ENCODE measurements at places on chromosomes 2 and 18.

DNA sequence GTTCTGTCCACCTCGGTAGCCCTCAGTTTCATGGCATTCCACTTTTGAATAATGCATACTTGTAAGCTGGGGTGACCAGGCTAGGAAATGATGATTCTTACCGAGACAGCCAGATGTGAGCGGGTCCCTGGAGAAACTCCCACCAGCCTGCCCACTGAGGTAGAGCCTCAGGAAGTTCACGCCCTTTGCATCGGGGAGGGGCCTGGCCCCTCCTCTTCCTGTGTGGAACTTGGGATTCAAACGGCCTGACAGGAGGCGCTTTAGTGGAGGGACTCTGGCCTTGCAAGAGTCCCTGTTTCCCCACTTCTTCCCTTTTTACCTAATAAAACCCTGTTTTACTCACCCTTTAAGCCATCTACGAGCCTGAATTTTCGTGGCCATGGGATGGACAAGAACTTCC, 44.6 kb downstream of the MRO start:
- no peak for DNase-seq

- DNase-seq, result no peak
Observed at GRCh38 chr2:232420463-232421188, 14.0 kb downstream of the ALPG start.

DNA sequence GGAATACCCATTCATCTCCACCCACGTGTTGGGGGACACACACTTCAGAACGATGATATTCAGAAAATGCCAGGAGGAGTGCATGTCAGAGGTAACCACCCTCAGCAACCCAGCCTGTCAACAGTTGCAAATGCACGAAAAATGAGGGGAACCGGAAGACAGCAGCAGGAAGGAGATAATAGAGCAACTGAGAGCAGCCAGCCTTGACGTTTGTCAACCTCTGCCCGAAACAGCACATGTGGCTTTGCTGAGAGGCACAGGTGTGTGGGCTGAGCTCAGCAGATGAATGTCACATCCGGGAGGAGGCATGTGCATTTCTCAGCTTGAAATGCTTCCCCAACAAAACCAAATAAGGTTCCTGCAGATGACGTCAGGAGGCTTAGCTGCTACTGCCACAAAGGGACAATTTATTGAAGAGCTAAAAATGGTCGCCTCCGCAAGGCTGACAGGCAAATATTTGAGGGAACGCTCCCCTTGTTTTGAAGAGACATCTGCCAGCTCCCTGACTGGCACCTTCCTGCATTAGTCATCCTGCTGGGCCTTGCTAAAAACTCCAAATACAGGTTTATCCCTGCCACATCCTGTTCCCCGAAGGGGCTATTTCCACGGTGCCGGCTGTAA, 419.0 kb downstream of the NBAS start:
- no peak for DNase-seq

DNA sequence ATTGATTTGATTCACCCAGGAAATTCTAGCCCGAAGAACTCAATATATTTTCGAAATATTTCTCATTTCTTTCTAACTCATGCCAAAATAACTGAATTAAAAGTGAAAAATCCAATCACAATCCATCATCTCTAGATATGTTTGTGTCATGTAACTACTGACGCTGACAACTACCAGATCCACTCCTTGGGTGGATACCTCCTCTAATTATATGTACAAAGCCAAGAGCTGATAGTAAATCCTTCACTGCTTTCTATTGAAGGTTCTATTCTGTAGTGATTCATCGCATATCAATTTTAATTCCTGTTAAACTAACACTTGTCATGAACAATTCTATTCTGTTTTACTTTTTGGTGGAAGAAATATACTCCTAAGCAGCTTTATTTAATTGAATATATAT, 1056.6 kb upstream of the NXPH2 start:
- no peak for DNase-seq

- DNase-seq, result no peak
Observed at GRCh38 chr2:20674974-20675679, 8.2 kb downstream of the GDF7 start.

DNA sequence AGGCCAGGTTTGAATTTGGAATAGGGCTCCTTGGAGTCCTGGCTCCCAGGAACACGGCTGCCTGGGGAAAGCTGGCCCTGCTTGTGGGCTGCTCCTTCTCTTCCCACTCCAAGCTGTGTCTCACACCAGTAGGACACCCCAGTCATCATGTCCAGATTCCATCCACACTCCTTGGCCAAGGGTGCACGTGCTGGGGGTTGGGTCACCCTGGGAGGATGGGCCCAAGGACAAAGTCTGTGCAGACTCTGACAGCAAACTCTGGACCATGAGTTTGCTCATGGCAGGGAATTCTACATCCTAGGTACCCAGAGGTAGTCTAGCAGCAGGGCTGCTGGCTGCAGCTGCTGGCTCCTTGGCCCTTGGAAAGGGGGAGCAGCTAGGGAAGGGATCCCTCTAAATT, 102.4 kb upstream of the EPAS1 start:
- no peak for DNase-seq

GRCh38 chr18:67875944-67876343, 359.4 kb upstream of the DSEL start:
- DNase-seq, result no peak

- no peak for DNase-seq
Observed at GRCh38 chr2:239288951-239289511, 111.8 kb downstream of the HDAC4 start.
